ENCODE measurements at places on chromosomes 3 and 15.

GRCh38 chr3:126916546-126916945 lies 66.4 kb upstream of the PLXNA1 start:
- no peak for DNase-seq

DNA sequence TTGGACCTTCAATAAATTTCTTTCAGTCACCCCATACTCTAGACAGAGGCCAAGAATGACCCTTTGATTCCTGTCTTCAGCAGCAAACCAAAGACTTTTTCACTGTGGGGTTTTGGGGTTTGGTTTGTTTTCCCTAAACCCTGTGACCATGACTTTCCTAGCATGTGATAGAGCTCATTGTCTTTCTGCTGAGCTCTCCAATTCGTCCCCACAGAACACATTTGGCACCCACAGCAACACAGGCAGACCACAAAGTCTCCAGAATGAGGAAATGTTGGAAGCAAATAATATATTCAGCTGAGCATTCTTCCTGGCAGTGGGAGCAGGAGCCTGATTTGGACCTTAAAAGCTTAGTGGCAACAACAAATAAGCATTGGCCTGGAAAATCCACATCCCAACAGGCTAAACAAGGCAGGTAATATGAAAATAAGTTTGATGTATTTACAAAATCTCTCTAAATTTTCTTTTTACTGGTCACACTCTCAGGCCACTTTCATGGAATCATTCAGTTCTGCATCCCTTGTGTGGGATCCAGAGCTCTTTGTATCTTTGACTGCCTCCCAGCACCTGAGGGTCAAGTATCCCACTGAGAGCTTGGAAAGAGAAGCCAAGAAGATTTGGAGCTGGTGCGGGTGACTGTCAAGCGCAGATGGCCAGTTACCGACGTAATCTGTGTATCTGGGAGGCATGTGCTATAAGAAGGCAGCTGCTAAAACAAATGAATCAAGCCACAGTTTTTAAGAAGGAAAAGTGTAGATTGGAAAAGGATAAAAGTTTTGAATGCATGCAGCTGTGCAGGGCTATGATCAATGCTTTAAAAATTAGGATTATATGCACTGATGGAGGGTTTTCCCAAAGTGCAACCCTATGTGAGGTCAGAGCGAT lies 36.5 kb upstream of the CPB1 start:
- no peak for DNase-seq

DNA sequence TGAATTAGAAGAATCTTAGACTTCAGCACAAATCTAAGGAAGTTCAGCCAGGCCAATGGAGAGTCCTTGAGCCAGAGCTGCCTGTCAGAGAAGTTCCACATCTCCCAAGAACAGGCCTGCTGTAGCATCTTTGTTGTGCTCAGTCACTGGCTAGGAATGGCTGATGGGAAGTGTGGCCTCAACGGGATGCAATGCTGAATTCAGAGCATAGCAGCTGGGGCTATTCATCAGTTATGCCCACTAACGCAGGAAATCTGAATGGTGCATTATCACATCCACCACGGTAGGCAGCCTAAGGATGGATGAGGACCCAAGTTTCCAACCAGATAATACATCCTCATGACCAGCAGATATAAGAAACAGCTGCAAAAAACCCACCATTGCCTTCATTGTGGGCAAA lies 3.2 kb upstream of the EIF1B start:
- peak; percentile 15 for DNase-seq

DNA sequence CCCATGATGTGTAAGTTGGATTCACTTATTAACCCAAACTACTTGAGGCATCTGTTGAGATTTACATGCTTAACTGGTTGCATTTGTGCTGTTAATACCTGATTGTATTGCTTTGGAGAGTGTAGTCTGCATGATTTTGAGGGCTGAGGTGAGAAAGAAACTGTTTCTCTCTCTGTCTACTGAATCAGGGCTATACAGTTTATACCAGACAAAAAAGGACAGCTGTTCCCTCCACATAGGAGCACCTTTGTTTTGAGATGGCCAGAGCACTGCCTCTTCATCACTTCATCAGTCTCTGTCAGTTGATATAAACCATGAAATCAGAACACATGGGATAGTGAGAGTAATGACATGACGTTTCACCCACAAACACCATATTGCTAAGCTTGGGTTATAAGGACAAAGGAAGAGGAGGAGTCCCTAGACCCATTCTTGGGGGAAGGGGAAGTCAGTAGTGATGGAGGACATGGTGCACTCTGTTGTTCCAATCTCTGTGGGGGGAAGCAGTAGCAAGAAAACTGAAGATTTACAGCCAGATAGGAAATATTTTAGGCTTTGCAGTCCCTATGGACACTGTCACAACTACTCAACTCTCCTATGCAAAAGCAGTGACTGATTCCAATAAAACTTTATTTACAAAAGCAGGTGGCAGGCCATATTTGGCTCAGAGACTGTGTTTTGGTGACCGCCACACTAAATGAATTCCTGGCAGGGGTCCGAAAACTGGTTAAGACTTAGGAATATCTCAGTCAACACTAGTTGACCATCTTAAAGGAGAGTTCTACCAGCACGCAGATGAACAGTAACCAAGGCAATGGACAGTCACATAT lies 123.9 kb upstream of the NR2E3 start:
- no peak for DNase-seq

DNA sequence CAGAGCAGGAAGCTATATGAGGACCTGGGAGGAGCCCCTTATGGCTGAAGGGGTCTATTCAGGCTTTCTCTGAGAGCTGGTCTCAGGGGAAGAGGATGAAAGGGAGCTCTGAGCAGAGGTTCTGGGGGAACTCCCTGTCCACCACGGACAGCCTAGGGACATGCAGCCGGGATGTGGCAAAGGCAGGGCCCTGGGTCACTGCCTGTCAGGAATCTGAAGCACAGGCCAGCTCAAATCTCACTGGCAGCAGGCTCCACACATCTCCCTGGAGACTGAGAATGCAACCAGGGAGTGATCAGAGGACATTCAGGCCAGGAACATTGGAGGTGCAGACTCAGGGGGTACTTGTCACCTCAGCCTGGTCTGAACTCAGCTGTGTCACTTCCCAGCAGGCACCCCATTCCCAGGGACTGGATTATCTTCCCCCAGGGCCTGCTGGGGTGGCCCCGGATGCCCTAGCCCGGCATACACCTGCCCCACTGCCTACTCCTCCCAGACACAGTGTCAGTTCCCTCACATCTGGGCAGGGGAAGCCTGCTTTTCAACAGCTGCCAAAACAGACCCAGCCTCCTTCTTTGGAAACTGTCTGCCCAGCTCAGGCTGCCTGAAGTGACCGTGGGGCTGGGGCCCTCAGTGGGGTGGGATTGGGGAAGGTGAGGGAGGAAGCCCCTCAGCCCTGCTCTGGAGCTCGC lies 18.3 kb upstream of the SEMA3F start:
- DNase-seq = no peak

DNA sequence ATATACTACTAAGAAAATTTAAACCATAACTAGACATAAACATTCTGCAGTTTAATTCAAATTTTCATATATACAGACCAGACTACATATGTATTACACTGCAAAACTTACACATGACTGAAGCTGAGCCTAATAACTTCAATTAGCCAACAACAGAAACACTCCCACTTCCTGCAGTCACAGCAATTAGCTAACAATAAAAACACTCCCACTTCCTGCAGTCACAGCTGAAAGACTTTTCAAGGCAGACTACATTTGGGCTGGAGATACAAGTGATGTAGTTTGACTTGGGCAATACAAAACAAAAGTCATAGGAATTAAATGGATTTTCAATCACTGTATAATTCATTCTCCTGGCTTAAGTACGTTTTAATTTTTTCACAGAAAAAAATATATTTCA lies 10.3 kb downstream of the TM2D3 start:
- DNase-seq = peak; percentile 57
